ENCODE measurements at places on chromosomes 6 and 20.
A peak's percentile ranks its signal among the peaks of the same experiment; 100 is the strongest.

DNA sequence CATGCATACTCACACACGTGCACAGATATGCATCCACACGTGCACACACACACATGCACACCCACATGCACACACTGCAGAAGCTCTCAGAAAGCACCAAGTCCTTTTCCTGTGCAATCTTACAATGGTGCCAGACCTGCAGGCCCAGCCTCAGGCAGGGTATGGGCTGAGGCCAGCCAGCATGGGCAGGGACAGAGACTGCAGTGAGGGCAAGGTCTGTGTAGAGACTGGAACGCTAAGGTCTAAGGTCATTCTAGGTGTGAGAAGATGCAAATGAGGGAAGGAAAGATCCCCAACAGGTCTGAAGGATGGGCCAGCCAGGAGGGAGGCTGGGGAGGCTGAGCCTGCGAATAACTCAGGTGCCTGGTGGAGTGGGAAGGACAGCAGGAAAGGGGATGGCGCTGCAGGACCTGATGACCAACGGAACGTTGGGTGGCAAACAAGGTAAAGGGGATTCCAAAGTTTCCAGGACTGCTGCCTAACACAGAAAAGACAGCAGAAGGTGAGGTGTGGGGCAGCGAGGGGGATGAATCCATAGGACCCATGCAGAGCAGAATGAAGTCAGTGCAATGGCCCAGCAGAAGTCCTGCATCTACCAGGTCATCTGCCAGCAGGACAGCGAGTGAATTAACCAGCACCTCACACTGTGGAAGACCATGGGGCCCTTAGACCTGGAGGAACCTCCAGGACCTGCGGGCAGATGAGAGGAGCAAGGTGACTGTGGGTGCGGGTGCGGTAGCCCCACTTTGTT is 67.0 kb downstream of the ABHD12 start:
- no peak for DNase-seq

- no peak for DNase-seq
These were observed 131.6 kb upstream of the PMEPA1 start for GRCh38 chr20:57841297-57841866.

- DNase-seq = no peak
These were observed 167.8 kb downstream of the WDR27 start for GRCh38 chr6:169534039-169534421.

DNA sequence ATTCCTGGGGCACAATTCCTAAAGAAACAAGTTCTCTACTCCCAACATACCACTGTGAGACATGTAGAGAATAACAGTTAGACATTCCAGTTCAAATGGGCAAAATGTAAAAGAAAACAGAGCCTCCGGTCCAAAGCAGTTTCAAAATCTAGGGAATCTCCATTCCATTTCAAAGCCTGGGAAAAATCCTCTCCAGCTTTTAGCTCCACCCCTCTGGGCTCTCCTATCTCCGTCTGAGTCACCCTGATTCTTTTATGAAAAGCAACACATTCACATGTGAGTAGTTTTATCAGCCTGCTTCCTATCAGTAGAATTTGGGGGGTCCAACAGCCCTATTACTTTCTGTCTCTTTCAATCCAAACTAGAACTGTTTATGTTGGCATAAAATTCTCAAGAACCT is 3.7 kb downstream of the CSNK2A1 start:
- DNase-seq = no peak

DNA sequence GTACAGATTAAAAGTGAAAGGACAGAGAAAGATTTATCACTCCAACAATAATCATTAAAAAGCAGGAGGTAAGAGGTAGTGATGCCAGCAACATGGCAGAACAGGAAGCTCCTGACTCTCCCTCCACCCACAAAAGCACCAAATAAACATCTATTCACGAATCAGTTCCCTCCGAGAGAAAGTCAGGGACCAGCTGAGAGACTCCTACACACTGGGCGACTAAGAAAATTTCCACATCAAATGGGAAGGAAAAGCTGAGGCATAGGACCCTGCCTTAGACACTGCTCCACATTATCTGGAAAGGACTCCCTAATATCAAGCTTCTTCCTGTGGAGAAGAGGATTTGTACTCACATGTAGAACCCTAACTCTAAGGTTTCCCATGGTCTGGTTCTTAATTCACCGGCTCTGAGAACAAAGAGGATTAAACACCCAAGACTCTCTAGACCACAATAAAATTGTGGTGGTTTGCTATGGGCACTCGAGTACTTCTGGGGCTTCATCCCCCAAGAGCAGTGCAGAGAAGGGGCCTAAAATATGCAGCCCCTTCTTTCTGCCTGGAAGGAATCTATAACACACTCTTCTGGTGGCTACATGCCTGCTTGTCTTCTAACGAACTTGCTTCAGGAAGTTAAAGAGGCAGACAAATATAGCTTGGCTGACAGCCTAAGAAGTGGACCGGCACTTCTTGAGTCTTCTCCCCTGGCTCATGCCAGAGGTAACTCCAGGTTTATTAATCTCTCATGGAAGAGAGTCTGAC is 29.4 kb upstream of the ASF1A start:
- no peak for DNase-seq

- DNase-seq = no peak
These were observed 4.2 kb downstream of the ENTPD6 start for GRCh38 chr20:25199473-25200260.

GRCh38 chr20:44601801-44602204 is 19.4 kb downstream of the PKIG start:
- DNase-seq = no peak

DNA sequence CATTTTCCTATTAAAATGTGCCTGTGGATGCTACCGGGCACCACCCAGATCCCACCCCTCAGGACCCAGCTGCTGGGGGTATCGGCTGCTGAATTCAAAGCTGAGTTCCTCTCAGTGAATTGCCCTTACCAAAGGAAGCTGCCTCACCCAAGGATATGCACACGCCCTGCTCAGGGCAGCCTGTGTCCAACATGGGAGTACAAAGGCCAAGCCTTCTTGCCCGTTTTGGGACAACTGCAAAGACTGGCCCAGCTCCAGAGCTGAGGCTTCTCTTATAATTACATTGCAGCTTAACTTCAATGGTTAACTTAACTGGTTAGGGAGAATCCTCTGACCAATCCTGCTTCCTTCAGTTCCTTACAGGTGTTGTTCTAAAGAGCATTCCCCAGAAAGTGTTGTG is 19.8 kb upstream of the FANCE start:
- DNase-seq = no peak

- DNase-seq = no peak
These were observed 544 bp upstream of the KHDC1 start for GRCh38 chr6:73263570-73263909.

GRCh38 chr6:40996591-40997233 is 42.3 kb downstream of the UNC5CL start:
- peak; percentile 53 for DNase-seq

- DNase-seq = no peak
These were observed 87.1 kb upstream of the SYNDIG1 start for GRCh38 chr20:24382331-24382730.

DNA sequence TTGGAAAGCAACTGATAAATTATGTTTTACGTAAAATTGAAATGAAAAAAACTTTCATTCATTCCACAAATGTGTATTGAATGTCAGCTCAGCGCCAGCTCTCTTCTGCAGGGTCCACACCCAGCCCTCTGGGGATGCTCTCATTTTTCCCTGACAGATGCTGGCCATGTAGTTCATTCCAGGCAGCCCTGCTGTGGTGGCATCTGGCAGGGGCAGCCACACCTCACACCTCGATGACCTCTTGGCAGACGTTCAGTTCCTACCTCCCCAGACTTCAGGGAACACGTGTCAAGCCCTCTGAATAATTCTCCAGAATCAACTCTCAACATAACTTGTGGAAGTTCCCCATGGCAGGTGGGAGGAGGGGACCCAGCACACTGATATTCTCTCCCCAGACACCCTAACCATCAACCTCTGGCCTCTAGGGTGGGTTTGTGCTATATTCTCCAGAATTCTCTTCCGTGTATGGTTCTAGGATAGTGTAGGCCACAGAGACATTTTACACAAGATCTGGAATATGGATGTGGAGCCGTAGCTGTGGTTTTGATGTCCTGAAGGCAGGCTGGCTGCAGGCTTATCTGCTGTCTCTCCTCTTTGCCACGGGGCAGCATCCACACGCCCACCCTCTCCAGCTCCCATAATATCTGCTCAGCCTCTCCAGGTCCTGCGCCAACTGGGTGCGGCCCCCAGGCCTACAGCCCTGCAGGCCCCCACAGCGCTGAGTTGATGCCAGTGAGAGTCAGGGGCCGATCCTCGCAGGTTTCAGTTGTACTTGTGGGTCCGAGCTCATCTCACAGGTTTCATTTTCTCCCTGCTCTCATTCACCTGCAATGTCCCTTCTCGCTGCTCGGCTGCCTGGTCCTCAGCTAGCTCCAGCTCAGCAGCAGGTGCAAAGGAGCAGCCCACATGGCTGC is 175.8 kb upstream of the ARID1B start:
- no peak for DNase-seq

- DNase-seq = no peak
These were observed 219.6 kb upstream of the SNX9 start for GRCh38 chr6:157603314-157603940.

DNA sequence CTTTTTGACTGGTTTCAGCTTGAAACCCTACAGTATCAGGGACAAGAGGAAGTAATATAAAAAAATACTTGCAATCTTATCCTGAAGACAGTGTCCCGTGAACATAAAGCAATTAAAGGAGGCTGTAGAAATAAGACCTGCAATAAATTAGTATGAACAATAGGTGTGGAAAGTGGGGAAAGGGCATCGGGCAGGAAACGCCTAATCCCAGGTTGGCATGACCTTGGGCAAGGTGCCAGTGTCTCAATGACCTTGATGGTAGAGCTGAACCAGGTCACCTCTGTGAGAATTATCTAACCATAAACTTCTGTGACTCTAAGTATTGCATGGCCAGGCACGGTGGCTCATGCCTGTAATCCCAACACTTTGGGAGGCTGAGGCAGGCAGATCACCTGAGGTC is 115.2 kb downstream of the LY86 start:
- DNase-seq = no peak

DNA sequence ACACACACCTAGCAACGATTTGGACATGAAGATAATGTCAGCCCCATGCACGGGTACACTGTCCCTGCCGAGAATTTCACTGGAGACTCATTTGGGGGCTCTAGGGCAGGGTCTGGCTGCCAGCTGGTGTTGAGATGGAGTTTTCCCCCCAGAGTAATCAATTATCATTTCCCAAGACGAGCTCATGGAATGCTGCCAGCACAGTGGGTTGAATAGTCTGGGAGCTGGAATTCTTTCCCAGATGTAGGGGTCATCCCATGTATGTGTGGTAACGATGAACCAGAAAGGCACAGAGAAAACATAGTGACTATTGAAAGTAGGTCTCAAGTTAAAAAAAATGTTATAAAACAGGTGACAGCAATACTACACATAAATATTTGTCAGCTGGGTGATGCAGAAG is 579.9 kb downstream of the MAFB start:
- DNase-seq = no peak

GRCh38 chr20:17854307-17854903 is 114.2 kb downstream of the SNX5 start:
- peak; percentile 44 for DNase-seq

GRCh38 chr6:156808287-156808686 is 31.1 kb downstream of the ARID1B start:
- DNase-seq = no peak

GRCh38 chr6:39338397-39338796 is 15.9 kb upstream of the KCNK16 start:
- DNase-seq = no peak

All from neural progenitor cell (in vitro differentiated cells).